H4 (cell line): ENCODE measurements at places on chromosomes 4 and X.

DNA sequence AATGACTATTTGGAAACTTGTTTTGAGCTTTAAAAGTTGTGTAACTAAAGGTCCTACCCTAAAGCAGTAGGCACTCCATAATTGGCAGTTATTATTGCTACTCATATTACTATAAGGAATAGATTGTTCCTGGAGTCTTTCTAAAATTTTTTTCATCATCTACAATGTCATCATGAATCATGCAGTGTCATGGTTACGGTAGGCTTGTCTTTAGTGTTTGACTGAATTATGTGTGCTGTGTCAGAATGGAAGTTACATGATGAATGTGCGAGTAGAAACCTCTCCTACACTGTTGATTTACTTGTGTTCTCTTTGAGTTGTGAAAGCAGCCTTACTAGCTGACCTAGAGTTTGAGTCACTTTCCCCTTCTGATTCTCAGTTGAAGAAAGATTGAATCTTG, 1099.9 kb downstream of the RAPGEF2 start:
- DNase-seq, result no peak

- peak; percentile 2 for DNase-seq
Observed at GRCh38 chrX:148661035-148661434, 160.6 kb downstream of the AFF2 start.

GRCh38 chr4:145195167-145195952, 15.0 kb upstream of the OTUD4 start:
- no peak for DNase-seq

DNA sequence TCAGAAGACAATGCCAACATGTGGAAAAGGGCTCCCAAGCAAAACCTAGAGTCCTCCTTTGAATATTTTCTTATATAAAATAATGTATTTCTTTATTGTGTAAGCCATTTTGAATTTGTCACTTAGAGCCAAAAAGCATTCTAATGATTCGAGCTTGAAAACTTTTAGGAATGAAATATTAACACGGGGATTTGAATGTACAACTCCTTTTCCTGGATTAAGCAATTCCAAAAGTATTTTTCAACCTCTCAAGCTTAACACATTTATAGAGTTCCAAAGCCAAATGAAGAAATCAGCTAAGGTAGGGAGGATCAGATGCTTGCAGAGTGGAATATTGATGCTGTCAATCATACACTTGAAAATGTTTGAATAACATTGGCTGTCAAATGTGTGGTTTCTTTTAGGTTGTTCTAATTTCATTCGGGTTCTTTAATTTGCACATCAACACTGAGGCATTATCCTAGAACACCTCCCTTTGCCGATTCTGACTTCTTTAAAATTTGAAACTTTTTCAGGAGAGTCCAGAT, 67.2 kb upstream of the ETNPPL start:
- no peak for DNase-seq

GRCh38 chr4:12446657-12447185, 1018.0 kb upstream of the HS3ST1 start:
- DNase-seq, result no peak

DNA sequence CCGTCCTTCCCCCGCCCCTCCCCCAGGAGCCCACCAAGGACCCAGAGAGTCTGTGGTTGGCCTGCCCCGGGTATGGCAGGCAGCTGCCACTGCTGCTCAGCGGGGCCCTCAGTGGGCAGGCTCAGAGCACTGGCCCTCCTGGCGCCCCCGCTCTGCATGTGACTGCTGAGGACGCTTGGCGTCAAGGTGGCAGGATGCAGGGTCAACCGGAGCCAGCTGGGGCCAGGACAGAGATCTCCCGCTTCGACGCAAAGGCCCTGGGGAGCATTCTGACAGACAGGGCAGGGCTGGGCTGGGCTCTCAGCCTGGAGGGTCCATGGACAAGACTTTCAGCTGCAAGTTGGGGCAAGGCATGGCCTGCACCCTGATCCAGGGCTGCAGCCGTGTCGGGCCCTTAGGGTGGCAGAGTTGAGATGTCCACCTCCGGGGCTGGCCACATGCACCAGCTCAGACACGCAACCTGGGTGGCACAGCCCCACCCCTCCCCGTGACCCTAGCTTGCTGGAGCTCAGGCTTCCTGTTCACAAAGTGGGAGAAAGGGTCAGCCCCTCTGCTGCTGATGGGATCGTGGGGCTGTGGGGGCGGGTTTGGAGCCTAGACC, 30.3 kb downstream of the LRPAP1 start:
- no peak for DNase-seq

GRCh38 chr4:76993787-76994641, 44.5 kb downstream of the SEPTIN11 start:
- DNase-seq, result no peak

DNA sequence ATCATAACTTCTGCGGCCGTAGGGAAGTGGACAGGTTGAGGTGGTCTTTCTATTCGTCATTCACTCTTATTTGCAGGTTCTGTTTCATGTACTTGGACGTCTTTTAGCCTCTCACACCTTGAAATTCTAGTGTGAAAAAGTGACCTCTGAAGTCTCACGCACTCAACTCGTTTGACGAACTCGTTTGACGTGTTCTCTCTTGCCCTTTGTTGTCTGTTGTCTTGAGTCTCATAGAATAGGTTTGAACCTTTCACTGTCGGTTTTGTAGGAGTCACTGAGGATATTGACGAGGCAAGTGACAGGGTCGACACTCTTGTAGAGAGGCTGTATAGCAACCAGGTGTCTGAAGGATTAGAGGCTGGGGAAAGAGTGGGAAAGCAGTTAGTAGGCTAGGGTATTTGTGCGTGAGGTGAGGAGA, 1.1 kb upstream of the PGRMC2 start:
- DNase-seq, result peak; percentile 13

- no peak for DNase-seq
Observed at GRCh38 chrX:19906293-19906692, 18.9 kb upstream of the SH3KBP1 start.

- DNase-seq, result no peak
Observed at GRCh38 chr4:41799126-41799525, 50.6 kb upstream of the PHOX2B start.

DNA sequence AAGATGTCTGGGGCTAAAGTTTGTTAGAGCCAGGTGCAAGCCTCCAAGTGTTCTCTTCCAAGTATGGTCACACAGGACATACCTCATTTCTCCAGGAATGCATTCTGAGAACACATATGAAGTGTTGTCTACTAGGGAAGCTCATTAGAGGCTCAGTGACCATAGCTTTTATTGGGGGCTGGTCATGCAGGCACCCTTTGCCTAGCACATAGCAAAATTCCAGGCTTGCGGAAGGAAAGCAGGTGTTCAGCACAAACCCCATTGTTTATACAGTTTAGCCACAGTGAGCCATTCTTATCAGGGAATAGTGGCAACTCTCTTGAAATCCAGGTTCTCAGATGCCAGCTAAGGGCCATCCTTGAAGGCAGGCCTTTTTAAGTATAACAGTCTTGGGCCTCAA, 339.4 kb upstream of the ZCCHC13 start:
- no peak for DNase-seq

DNA sequence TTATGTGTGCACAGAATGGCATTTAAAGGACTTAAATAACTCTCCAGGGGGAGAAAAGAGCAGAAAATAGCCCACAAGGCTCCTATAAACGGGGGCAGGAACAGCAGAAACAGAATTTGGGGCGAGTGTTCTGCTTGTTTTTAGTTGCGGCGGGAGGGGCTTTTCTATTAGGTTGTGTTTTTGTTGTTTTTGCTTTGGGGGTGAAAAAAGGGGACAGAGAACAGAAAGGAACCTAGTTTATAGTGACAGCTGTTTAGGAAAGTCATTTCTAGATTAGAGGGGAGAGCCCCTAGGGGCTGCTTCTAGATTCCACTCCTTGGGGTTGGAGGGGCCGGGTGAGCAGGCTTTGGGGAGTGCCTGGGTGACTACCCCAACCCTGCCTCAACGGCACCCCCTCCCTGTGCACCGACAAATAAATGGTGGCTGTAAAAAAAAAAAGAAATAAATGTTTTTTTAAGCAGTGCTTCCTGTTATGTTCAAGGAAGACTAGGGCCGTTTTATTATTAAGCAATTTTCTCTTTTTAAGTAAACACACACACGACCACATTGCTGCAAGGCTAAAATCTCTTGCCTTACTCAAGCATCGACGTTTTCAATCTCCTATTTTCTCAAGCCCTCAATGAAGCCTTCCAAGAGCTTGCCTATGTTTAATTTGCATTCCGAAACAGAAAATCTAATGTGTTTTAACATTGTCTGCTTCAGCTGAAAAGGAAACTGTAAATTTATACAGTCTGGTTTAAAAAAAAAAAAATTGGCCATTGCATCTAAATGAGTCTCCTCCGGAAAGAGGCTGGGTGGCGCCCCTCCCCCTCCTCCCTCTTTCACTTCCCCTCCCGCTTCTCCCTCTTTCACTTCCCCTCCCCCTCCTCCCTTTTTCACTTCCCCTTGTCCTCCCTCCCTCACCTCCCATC, 123.3 kb upstream of the TBL1X start:
- DNase-seq, result peak; percentile 70

- DNase-seq, result no peak
Observed at GRCh38 chrX:2484256-2484655, 16.5 kb downstream of the DHRSX start.

GRCh38 chr4:165476214-165477098, 97.6 kb downstream of the CPE start:
- DNase-seq, result peak; percentile 74

DNA sequence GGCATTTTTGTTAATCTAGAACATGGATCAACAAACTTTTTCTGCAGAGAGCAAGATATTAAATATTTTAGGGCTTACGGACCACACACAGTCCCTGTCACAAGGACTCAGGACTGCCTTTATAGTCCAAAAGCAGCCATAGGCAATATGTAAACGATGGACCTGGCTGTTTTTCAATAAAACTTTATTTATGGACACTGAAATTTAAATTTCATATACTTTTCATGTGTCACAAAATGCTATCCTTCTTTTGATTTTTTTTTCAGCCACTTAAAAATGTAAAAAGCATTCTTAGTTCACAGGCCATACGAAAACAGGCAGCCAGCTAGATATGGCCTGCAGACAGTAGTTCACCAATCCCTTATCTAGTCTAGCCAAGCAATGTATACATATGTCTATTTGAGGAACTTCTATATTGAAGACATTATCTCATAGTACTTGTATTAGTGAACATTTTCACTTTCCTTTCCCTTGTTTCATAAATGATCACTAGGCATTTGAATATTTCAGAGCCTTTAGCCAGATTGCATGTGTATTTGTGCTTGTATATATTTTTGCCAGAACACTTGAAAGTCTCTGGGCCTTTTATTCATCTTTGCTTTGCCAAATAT, 350.9 kb downstream of the RPA4 start:
- no peak for DNase-seq

GRCh38 chr4:182886768-182887167, 30.4 kb downstream of the DCTD start:
- no peak for DNase-seq

DNA sequence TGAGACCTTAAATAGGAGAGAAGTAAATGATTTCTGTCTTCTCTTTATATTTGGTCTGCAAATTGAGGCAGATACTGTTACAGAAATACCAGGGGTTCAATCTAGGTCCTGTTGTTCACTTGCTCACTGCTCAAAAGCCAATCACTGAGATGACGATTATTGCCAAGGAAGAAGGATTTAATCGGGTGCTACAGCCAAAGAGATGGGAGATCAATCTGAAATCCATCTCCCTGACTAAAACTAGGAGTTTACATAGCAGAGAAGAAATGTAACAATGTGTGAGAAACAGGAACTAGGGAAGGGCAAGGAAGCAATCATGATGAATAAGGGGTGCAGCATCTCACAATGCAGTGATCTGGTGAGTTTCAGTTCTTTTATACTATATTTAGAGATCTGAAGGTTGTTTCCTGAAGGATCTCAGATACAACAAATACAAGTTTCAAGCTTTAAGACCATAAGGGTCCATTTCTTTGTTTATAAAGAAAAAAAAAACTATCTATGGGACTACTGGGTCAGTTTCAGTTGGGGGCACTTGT, 117.9 kb upstream of the FAM9B start:
- no peak for DNase-seq

DNA sequence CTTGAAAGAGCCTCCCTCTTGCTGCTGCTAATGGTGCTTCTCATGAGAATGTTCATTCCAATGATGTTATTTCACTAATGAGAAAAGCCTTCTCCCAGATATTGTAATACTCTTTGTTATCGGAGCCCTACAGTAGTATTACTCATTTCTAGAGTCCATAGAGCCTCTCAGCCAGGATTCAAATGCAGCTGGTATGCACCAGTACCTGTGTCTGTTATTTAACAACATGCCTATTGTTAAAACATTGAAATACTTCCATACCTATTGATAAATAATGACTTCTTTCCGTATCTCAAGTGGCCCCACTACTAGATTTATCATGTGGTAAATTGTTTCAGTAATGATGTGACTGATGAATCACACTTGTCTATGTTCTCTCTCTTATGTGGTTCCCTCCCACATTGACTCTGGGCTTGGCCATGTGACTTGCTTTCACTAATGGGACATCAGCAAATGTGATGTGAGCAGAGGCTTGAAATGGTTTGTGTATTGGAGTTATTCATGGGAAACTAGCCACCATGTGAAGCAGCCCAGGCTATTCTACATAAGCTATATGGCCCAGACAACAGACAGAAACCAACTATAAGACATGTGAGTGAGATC, 207.6 kb downstream of the THOC2 start:
- DNase-seq, result no peak

GRCh38 chr4:3613967-3614730, 81.9 kb upstream of the LRPAP1 start:
- peak; percentile 73 for DNase-seq

DNA sequence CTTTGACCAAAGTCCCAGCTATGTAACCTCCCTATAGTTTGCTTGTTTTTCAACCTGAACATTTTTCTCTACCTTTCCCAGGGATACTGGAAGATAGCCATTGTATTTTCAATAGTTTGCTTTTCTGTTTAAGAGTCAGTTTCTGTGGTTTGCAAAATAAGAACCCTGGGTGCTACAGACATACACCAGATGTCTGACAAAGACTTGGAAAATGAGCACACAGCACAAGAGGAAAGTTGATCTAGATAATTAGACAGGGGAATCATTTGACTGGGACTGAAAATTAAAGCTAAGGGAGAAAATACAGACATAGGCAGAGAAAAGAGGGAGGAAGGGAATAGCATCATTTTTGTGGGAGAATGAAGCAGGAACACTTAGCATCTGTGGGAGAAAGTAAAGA, 218.3 kb upstream of the CNKSR2 start:
- DNase-seq, result no peak

DNA sequence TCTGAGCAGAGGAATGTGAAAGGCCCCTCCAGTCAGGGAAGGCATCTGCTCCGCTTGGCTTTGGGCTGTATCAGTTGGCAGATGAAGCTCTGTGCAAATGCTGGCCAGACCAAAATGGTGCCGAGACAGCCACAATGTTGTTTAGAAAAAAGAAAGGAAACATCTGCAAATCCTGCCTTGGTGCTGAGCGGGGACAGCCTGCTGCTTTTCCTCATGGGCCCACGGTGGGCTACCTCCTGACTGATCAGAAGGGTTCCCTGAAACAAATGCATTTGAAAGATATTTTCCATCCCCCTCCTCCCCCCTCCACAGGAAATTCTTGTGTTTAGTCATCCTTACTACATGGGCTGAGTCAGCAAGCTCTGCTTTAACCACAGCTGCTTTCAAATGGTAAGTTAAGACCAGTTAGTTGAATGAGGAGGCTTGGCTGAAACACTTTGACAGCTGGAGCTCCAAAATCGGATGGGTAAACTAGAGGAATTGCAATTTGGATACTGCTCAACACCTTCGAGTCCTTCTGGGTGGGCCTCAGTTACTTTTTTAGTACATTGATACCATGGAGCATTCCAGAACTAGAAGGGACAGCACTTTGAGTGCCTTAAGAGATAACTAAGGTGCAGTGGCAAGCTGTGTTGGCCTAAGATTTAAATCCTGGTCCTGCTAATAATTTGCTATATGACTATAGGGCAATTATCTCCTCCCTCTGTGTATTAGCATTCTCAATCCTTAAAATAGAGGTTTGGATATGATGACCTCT, 36.0 kb downstream of the PLAC1 start:
- peak; percentile 80 for DNase-seq
